ENCODE measurements at places on chromosomes 16 and 17.

GRCh38 chr17:43832168-43832975 lies 574 bp downstream of the MPP3 start:
- peak; percentile 63 for DNase-seq

GRCh38 chr17:78281249-78281845 lies 49.9 kb downstream of the TMEM235 start:
- no peak for DNase-seq

DNA sequence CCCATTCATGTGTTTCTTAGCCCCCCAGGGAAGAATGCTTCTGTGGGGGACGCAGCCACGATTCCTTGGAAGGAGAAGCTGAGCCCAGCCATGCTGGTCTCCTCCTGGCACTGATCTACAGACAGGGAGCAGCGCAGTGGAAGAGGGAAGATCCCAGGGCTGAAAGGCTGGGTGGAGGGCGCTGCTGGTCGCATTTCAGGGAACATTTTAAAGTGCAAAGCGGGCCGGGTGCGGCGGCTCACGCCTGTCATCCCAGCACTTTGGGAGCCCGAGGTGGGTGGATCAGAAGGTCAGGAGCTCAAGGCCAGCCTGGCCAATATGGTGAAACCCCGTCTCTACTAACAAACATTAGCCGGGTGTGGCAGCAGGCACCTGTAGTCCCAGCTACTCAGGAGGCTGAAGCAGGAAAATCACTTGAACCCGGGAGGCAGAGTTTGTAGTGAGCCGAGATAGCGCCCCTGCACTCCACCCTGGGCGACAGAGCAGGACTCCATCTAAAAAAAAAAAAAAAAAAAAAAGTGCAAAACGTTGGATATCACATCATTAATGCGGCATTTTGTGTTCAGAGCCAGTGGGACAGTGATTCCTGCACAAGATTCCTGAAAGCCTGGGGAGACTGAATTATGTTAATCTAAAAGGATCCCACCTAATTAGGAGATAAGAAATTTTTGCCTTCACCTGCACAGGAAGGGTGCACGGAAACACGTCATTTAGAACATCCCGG lies 558 bp upstream of the CHMP6 start:
- no peak for DNase-seq

DNA sequence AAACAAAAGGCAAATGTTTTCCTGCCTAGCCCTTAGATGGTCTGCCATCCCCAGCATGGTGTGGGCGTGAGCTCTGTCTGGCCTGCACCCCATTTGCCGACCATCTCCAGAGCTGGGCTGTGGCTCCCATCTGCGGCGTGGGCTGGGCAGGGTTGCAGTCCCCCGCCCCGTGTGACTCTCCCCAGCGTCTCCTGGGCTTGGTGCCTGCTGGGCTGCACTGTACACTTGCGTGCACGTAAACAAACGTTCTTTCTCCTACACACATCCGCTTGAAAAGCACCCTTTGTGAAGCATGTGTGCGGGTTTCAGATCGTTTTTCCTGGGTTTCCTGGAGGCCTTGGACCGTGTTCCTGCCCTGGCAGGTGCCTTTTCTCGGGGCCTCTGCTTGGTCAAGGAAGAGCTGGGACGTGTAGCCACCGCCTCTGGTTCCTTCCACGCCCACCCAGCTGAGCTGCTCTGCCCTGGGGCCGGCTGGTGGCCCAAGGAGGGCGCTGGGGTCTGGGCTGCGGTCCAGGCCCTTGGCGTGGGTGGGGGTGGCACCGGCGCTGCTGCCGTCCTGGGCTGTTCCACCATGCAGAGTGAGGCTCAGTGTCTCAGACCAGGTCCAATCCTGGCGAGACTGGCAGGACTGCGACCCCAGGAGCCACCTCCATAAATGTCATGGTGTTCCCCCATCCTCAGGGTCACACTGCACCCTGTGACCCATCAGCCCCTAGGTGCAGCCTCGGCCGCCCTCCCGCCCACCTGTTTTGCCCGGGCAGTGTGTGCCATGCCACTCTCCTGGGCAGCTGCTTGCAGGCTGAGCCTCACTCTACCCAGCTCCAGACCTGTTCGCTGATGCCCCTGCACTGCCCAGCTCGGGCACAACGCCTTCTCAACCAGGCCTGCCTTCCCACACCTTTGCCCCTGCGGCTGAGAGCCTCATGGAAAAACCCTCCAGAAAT lies 9.9 kb upstream of the BAIAP3 start:
- DNase-seq = no peak

DNA sequence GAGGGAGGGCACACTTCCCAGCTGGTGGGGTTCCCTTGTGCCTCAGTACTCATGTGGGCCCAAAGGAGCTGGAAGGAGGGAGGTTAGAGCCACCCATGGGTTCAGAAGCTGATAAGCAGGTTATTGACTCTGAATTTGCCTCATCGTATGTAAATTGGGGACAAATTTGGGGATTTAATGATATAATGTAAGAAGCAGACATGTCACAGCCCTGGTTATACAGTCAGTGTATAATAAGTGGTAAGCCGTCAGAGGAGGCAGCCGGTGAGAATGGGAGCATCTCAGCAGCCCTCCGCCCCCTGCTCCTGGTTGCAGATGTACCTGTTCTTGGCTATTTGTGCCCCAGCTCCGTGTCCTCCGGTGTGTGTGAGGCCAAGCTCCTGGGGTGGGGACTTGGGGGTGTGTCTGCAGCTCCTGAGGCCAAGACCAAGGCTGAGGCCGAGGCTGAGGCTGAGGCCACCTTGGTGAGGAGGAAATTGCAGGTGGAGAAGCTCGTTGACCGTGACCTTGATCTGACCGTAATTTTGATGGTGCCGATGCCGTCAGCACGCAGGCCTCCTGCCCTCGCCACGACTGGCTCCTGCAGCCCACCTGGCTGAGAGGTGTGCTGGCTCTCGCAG lies 288.1 kb downstream of the SEC14L1 start:
- DNase-seq = no peak
